ENCODE measurements at places on chromosomes 12 and 14.

DNA sequence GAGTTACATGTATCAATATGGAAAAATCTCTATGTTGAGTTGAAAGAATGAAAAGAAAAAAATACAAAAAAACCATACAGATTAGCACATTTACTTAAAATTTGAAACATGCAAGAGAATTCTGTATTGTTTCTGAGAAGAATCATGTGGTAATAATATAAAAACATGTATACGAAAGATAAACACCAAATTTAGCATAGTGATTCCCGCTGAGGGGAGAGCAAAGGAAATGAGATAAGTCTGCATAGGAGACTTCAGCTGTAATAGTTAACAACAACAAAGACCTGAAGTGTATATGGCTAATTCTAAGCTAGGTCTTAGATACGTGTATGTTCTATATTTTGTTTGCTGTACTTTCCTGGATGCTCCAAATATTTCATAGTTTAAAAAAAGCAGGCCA is 46.5 kb downstream of the FNTB start:
- DNase-seq = no peak

- no peak for DNase-seq
Observed at GRCh38 chr12:118237908-118238307, 102.0 kb downstream of the PEBP1 start.

- DNase-seq = no peak
Observed at GRCh38 chr14:61780125-61780524, 17.9 kb downstream of the SNAPC1 start.

DNA sequence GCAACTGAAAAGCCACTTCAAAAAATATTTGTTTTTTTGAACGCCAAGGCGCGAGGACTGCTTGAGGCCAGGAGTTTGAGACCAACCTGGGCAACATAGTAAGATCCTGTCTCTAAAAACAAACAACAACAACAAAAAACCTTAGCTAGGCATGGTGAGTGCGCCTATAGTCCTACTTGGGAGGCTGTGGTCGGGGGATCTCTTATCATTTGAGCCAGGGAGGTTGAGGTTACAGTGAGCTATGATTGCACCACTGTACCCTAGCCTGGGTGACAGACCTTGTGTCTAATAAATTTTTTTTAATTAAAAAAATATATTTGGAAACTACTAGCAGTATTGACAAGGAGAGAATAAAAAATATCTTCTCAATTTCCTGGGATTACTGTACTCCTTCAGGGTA is 113.1 kb downstream of the TRAFD1 start:
- DNase-seq = no peak

Data from eye (tissue), 1 donor.